Urothelium cell line (cell line): ENCODE measurements at places on chromosomes 5 and 9.

GRCh38 chr5:129508606-129509005, 48.5 kb downstream of the ADAMTS19 start:
- no peak for DNase-seq

- no peak for DNase-seq
Measured at GRCh38 chr5:321726-322251, 275 bp downstream of the AHRR start.

DNA sequence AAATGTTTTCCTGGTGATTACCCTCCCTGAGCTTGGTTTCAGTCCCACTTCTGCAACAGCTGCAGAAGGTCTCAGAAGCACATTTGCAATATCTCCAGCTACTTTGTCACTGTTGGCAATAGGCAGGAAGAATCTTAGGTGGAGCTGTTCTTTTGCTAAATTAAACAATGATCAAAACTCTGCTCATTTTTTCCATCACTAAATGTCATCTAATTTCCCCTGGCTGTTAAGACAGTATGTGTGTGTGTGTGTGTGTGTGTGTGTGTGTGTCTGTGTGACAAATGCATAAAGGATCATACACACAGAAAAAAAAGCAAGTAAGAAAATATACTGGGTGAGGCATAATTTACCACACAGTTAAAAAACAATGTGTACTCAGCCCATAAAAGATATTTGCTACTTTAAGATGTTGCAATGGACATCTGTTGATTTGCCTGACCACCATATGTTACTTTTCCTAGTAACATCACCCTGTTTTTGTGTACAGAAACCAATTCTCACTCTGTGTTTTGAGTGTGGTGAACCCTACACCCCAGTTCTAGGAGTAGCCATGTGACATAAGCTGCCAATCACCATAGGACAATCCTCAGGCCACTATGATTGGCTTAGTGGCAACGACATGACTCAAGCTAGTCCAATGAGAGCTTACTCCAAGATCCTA, 572.6 kb upstream of the CLINT1 start:
- no peak for DNase-seq

DNA sequence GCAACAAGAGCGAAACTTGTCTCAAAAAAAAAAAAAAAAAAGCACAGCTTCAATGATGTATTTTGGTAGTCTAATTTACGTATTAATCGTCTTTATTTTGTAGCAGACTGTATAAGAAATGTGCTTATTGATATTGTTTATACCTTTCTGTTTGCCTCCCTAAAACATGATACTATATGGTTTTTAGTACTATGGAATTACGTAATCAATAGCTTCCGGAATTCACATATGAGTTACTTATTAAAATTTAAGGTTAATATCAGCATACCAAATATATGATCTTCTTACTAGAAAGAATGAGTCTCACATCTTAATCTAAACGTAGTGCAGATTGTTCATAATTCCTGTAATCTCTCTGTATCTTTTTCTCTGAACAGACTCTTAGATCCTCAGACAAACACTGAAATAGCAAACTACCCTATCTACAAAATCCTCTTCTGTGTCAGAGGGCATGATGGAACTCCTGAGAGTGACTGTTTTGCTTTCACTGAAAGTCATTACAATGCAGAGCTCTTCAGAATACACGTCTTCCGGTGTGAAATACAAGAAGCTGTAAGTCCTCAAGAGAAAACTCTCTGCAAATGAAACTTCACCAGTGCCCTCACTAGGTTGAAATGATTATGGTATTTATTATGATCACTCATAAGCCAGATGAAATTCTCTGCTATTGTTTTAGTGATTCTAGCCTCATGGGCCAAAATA, 44.4 kb upstream of the GPR21 start:
- DNase-seq: no peak

GRCh38 chr9:121219530-121219929, 17.9 kb upstream of the RAB14 start:
- DNase-seq: no peak

DNA sequence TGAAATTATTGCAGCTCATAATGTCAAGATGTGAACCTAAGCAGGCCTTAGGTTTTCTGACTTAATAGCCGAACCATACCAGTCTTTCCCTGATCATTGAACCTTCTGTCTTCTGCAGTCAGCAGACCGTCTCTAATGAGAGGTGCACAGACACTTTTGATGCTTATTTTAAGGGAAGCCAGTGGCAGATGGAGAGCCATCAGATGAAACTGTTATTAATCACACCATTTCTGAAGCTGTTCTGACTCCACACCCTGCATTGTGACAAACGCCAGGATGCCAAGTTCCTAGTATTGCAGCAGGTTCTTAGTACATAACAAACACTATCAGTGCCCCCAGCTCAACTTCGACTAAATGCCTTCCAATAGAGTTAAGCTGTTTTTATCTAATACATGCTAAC, 43.0 kb downstream of the PIK3R1 start:
- DNase-seq: no peak

- DNase-seq: no peak
Measured at GRCh38 chr9:114263853-114264510, 58.9 kb upstream of the ORM1 start.

GRCh38 chr5:152723482-152723881, 318.4 kb upstream of the NMUR2 start:
- no peak for DNase-seq

- DNase-seq: no peak
Measured at GRCh38 chr9:123472862-123473614, 117.0 kb downstream of the CRB2 start.

DNA sequence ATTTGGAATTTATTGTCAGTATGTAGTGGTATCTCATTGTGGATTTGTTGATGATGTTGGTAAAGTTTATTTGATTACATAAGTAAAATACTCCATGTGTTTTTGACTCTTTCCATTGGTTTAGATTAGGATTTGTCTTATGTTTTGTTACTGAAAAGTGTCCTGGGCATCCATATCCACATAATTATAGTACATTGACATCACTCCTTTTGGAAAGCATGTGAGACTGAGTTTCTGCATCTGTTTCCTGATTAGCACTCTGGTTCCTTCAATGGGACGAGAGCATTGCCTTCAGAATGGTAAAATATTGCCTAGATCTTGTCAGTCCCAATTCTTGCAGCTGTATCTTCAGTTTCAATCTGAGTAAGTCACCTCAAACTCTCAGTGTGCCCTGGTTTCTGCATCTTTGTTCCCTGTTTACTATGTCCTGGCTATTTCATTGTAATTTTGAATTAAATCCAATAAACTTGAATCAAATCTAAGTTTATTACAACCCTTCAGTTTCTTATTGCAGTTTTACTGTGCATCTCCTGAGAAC, 128.1 kb downstream of the FBXO38 start:
- DNase-seq: no peak

DNA sequence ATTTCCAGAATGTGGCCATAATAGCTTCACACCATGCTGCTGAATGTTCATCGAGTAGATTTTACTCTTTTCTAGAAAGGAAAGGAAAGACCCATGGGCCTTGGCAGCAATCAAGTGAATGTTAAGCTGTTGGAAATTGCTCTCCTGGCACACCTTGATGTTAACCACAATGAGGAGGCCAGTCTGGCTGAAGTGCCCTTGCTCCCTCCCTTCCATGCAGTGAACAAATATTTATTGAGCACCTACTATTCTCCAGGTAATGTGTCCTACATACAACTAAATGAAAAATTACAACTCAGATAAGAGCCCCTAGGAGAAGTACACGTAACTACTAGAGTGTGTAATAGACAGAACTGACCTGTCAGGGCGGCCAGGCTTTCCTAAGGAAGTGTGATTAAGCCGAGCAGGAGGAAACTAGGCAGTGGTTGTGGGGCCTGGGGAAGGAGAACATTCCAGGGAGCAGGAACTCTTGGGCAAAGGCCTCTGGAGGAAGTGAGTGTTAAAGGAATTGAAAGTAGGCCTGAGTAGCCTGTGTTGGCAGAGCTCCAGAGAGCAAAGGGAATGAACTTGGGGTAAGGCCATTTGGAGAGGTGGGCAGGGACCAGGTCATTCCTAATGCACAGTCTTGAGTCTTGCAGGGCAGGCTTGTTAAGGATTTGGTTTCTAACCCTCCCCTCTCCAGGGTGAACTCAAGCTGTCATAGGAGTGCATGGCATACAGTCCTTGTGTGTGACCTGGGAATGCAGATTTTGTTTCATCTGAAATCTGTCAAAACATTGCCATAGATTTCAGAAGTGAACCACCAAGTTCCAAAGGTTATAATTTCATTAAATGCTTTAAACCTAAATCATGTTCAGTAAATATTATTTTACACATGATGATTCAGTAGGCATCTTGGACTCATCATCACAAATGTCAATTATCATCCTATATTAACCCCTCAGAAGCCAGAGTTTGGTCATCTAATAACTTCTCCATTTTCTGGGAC, 9.0 kb upstream of the ZSWIM6 start:
- DNase-seq: no peak

DNA sequence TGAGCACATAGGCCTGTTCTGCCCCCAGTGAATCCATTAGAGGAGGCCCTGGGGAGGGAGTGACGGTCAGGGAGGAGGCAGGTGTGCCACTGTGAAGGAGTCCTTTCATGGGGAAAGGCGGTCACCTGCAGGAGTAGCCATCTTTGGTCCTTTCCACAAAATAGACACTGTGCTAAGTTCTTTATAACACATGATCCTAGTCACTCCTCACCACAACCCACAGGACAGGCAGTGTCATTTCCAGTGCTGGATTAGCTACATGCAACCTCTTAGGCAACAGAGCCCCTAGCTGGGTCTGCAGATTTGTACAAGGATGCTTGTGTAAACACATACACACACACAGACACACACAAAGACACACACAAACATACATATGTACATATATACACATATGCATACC, 18.3 kb downstream of the DOCK2 start:
- DNase-seq: no peak

DNA sequence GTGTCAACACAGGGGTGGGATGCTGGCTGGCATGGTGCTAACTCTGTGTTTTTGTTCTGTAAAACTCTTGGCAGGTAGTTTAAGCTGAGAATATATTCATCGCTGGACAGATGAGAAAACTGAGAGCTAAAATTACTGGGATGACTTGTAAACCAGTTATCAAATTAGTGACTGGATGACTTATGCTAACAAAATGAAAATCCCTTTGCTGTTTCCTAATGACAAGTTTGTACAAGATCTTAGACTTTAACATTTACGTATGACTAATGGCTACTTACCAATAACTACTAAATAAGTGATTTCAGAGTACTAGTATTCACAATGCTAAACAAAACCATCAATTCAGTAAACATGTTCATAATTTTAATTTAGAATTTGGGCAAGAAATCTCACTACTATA, 854.8 kb upstream of the ARRDC3 start:
- DNase-seq: no peak

DNA sequence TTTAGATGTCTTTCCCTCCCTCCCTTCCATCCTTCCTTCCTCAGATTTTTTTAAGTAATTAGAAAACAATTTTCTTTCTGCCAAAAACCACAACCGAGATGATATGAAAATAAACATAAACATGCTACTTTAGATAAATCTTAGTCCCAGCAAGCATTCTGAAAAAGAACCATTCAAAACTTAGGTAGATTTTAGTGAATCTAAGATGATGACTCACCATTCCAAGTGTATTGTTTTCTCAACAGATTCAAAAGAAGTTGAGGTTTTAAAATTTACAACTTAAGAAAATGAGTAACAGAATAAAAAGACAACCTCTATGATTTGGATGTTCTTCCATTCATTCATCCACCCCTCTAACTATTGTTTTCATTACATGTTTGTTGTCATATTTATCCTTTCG, 465.1 kb downstream of the PDE4D start:
- no peak for DNase-seq

DNA sequence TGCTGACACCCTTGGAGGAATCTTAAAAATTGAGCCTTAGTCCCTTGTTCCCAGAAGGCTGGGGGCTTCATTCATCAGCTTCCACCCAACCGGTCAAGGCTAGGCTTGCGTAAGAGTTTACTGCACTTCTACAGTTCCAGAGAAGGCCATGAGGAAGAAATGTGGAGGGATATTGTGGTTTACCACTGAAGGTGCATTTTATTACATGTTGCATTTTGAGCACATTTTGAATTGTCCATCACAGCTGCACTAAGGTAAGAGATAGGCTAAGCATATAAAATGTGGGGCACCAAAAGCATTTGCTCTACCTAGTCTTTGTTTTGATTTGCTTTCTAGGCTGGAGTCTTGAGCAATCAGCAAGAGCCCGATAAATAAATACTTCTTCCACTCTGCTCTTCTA, 167.1 kb upstream of the PAPPA start:
- no peak for DNase-seq

DNA sequence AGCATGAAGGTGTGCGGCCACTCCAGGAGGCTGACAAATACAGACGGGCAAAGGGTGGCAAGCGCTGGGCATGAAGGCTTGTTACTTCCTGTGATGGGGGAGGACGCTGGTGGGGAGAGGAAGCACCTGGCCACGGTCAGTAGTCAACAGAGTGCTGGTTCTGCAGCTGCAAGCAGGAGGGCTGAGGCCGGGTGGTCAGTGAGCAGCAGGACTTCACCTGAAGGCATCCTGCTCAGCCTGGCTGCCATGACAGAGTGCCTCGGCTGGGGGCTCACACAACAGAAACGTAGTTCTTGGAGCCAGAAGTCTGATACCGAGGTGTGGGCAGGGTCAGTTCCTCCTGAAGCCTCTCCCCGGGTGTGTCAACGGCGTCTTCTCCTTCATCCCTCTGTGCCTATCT, 118.6 kb upstream of the IRX4 start:
- peak; percentile 8 for DNase-seq

DNA sequence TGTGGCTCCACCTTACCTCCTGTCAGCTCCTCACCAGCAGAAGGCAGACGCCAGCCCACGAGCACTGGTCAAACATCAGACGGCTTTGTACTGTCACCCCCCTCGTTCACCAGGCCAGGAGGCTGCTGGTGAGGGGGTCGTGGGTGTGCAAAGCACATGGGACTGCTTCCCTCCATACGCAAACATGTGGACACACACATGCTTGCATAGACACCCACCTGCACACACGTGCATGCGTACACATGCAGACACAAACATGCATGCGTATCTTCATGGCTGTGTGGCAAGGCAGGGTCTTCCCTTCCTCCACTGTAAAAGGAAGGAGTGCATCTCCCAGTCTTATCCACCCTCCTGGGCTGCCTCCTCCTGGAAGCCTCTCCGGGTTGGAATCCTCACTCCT, 178.5 kb downstream of the OLFM1 start:
- DNase-seq: no peak

- DNase-seq: no peak
Measured at GRCh38 chr5:87778876-87779275, 366.1 kb upstream of the CCNH start.

DNA sequence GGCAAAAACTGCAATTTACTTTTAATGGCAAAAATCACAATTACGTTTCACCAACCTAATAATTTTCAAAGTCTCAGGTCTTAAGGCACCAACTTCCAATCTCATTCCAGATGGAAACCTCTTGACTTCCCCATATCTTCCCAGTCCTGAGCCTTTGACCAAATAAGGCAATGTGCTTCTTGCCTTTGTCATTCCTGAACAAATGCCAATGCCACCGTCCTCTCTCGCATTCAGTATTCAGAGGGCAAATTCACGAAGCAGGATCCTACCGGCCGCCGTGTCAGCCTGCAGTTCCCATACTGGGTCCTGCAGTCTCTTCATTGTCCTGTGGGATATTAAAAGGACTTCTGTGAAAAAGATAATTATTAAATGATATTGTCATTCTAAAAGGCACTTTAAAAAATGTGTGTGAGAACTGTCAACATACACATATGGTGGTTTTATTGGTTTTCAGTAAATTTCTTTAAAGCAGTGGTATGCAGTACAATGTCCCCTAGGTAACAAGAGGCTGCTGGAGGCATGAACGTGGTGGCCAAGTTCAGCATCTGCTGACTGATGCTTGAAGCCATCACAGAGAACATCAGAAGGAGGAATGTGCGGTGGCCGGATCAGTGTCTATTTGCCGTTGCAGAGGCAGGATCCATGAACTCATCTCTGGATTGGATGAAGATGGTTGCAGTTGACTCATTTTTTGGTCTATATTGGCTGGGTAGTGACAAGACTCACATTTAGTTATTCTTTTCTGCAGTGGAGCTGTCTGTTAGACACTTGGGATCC, 101.4 kb upstream of the IRX4 start:
- DNase-seq: peak; percentile 1
